Bronchial epithelial cell (primary cell): ENCODE measurements at places on chromosomes 6 and 20.

GRCh38 chr6:128505603-128506002, 14.8 kb downstream of the PTPRK start:
- DNase-seq = no peak

DNA sequence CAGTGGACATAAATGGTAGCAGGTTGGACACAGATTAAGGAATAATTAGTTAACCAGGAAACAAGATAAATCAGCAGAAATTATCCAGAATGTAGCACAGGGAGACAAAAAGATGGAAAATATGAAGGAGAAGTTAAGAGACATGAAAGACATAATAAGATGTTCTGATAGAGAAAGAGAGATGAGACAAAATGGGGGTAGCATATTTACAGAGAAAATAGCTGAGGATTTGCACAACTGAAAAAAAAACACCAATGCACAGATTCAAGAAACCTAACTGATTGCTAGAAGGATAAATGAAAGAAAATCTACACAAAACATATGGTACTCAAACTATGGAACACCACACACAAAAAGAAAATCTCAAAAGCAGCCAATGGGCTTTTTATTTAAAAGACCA, 34.6 kb upstream of the TBC1D22B start:
- DNase-seq = no peak

DNA sequence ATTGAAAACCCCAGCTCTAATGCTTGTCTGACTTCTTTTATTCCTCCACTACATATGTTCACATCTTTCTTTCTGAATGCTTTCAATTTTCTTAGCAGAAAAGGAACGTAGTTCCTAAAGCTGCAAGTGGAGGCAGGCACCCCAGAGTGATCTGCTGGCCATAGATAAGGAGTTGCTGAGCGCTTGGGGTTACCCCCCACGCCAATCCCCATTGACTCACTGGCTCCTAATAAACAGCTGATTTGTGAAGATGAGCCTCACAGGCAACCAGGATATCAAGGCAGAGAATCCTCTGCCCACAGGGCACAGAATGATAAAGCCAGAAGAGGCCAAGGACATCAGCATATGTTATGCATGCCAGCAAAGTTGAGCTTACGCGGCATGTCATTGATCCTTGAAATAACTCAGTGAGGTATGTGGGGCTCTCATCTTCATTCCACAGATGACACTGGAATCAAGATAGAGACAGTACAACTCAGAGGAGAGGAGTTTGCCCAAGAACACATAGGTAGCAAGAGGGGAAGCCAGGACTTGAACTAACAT, 129.1 kb upstream of the PTPRT start:
- DNase-seq = no peak

DNA sequence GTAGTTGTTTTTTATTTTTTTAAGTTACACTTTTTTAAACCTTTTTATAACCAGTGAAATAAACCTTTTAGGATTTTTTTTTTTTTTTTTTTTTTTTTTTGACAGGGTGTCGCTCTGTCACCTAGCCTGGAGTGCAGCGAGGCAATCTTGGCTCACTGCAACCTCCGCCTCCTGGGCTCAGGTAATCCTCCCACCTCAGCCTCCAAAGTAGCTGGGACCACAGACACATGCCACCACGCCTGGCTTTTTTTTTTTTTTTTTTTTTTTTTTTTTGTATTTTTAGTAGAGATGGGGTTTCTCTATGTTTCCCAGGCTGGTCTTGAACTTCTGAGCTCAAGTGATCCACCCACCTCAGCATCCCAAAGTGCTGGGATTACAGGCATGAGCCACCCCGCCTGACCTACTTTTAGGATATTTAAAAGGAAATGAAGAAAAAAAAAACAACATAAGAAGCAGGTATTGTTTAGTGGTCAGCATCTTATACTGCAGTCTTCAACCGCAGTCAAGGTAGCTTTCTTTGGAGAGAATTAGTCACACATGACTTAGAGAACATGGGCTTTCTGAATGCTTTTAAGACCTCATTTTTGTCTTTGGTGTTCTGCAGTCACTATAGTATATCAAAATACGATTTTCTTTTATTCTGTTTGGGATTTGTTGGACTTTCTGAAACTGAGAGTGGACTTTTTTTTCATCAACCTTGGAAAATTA, 1.6 kb downstream of the POLR1H start:
- DNase-seq = no peak

DNA sequence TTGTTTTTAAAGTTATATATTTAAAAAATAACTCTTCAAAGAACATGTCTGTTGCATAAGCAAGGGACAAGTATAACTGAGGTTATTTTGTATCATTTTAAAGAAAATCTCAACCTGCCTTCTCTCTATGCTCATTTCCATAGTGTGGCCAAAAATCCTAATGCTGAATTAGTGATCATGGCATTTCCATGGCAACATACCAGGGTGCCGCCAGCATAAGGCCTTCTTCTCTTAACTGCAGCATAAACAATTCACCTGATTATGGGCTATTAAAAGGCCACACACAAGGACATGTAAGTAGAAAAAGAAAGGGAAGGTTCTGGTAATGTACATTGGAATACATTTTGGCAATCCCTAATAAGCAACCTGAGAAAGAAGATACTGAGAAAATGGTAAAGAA, 95.1 kb upstream of the RNF217 start:
- DNase-seq = no peak
